Stimulated activated CD8-positive, alpha-beta memory T cell treated with anti-CD3 and anti-CD28 coated beads, Interleukin-12 subunit alpha, Interleukin-12 subunit beta, amount 100 ng/mL, for 4 hours (primary cell): ENCODE measurements at places on chromosomes 2 and 18.

DNA sequence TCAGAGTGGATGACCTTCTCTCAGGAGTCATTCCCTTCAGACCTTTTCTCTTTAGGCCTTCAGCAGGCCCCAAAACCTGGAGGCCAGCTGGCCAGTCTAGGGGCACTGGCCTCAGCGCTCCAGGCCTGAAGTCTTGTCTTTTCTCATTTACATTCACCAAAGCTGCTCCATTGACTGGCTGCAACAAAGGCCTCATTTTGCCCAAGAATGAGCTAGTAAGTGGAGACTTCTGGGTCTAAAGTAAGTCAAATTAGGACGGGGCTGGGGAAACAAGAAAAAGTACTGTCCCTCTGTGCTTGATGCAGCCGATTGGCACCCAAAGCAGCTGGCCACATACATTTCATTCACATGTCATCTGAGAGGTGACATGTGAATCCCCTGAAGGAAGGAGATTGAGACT lies 83.8 kb upstream of the RIOK3 start:
- DNase-seq: no peak

DNA sequence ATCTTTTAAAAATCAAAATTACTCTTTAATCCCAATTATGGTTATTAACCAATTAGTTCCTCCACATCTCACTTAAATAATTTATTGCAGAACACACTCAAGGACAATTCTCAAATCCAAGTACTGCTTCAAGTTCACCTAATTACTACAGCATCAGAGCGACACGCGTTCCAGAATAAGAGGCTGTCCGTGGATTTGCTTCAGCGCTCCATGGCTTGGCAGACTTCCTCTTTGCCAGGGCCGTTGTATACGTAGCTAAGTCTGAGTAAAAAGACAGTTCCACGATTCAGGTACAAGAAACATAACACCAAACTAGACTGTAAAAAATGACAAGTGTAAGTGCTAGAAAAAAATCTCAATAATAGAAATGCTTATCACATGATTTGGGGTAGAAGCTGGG lies 153.2 kb upstream of the MYT1L start:
- DNase-seq: no peak

GRCh38 chr2:9377461-9378097 lies 45.7 kb downstream of the ITGB1BP1 start:
- no peak for DNase-seq

GRCh38 chr2:121375621-121376159 lies 90.7 kb upstream of the TFCP2L1 start:
- DNase-seq: no peak

- no peak for DNase-seq
Observed at GRCh38 chr2:127217470-127218325, 2.4 kb downstream of the CYP27C1 start.

DNA sequence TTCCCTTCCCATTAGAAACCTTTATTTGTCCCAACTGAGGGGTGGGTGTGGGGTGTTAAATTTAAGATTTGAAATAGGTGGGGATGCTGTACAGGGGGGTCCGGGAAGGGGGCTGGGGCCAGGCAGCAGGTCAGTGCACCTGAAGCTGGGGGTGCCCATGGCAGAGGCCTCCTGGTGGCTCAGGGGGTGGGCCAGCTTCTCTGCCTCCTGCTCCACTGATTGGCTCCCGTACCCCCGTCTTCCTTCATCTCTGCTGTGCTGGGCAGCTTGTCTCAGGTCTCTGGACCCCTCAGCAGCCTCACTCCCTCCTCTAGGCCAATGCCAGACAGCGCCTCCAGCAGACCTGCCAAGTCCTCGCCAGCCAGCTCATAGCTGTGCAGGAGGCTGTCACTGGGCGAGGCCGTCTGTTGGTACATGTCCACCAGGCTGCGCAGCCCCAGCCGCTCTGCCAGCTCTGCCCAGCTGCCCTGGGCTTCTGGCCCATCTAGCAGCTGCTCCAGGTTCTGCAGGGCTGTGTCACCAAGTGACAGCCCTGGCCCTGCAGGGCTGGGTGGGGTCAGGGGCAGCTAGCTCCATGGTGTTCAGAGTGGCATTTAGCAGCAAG lies 2.0 kb upstream of the ANKRD62 start:
- DNase-seq: no peak

DNA sequence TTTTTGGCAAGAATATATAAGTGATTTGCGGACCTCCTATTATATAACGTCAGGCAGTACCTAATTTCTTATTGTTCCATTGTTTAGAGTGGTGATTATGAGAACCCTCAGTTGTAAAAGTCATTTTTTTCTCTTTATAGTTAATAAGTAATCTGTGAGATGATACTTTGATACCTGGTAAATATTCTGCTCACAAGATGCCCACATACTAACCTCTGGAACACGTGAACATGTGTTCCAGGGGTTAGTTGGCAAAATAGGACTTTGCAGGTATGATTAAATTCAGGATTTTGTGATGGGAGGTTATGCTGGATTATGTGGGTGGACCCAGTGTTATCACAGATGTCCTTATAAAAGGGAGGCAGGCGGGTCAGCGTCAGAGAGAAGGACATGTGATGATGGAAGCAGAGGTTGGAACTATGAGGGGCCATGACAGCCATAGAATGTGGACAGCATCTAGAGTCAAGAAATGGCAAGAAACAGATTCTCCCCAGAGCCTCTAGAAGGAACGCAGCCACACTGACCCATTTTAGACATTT lies 16.8 kb downstream of the MAIP1 start:
- DNase-seq: no peak

GRCh38 chr2:240789501-240790369 lies 30.3 kb downstream of the KIF1A start:
- no peak for DNase-seq

GRCh38 chr2:49108436-49108835 lies 45.9 kb downstream of the FSHR start:
- DNase-seq: no peak

DNA sequence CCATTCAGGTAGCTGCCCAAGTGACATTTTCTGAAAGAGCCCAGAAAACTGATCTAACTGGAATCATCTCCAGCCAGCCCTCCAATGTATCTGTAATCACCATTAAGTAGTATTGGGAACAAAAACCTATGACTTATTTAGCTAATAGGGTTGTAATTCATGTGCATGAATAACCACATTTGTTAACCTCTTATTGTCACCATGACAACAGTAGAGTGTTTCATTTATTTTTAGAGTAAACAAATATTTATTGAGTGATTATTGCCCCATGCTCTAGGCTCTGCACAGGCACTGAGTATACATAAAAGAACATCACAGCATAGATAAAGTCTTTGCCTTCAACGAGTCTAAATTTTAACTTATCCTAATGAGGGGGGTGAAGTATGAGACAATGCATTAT lies 265.4 kb upstream of the UBE2E3 start:
- no peak for DNase-seq

GRCh38 chr2:74045454-74045853 lies 60.7 kb downstream of the TET3 start:
- no peak for DNase-seq

- no peak for DNase-seq
Observed at GRCh38 chr2:84283506-84283905, 175.6 kb downstream of the SUCLG1 start.

- no peak for DNase-seq
Observed at GRCh38 chr2:241072151-241072550, 29.9 kb downstream of the MTERF4 start.

GRCh38 chr18:79875931-79876461 lies 75.5 kb downstream of the SLC66A2 start:
- no peak for DNase-seq

DNA sequence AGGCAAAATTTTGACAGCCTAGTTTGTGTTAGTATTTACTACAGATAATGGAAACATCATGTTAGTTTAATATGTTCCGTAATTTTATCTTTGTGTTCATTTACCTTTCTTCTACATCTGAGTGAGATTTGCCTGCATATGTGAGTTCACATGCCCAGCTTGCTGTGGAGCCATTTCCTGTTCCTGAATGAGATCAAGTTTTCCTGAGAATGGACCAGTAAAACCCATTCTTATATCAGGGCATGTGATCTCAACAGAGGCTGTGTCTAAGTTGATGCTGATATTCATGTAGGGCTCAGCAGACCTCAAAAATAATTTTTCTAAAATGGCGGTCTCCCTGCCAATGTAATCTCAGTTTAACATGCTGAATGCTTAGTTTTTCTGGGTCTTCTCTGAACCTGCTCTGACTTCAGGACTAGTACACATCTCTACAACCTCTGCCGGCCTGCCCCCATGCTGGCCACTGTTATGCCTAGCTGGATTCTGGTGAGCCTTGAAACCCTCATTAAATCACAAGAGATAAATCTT lies 1.0 kb downstream of the IL1A start:
- no peak for DNase-seq
